ENCODE measurements at places on chromosomes 11 and 22.

- DNase-seq: no peak
Measured at GRCh38 chr22:35554297-35554845, 13.7 kb downstream of the RASD2 start.

GRCh38 chr22:27983361-27983791 is 64.3 kb upstream of the PITPNB start:
- no peak for DNase-seq

- no peak for DNase-seq
Measured at GRCh38 chr11:2374456-2375201, 2.5 kb upstream of the CD81 start.

DNA sequence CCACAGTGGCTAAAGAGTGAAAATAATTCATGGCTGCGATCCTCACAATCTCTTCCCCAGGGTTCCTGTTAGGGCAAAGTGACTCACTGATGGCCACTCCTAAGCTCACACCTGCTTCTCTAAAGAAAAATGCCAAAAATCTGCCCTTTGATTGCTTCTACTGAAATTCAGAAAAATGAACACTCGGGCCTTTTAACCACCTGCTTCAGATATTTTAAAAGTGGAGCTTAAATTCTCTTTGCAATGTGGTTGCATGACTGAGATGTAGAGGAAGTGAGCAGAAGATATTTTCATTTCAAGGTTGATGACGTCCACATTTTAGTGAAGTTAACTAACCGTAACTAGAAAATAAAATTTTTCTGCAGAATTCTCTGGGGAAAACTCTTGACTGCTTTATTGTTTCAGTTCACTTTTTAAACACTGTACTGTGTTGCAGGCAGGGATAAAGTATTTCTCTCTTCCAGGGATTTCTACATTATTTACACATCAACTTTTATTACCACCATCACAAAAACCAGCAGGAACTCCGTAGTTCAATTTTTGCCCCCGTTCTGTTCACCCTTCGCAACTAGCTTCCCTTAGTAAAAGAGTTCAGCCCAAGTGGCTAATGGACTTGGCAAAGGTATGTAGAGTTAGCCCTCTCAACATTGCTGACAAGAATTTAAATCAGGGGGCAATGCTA is 8.5 kb downstream of the RAB30 start:
- no peak for DNase-seq

GRCh38 chr11:12206529-12206928 is 96.1 kb downstream of the MICAL2 start:
- DNase-seq: no peak

DNA sequence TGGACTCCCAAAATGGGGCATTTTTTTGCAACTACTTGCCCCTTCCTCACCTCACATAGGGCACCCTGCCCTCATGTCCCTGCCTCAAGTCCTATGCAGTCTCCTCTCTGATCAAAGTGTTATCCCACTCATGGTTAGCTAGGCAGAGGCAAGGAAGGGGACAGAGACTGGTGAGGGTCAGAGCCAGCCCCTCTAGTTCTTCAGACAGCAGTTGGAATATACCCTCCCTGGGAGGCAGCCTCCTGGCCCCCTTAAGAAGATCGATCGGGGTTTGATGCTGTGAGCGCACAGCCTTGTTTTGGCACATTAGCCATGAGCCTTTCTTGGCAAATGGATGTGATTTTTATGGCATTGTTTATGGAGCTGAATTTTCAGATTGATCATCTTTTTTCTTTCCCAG is 436.9 kb downstream of the BUD13 start:
- DNase-seq: no peak

- DNase-seq: no peak
Measured at GRCh38 chr11:62147545-62147944, 23.7 kb downstream of the INCENP start.

DNA sequence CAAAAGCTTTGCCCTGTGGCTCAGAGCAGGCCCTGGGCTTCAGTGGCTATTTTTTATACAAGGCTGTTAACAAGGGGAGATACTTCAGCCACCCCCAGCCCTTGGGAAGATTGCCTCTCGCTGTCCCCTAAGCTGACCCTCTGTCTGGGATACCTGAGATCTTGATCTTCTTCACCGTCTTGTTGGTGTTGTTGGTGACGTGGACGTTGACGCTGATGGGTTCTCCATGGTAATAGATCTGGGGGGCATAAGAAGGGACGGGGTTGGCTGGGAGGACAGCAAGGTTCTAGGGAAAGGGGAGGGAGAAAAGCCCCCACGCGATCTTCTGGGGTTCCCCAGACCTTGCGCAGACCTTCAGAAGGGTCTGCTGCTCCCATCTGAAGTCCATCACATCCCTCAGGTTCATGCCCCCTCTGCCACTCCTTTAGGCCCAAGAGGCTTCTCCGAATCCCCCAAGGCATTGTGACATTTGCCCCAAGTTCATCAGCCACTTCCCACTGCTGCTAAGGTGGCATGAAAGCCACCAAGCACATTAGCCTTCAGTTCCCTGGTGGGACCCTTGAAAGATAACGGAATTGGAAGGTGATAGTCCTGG is 36.7 kb downstream of the TPBGL start:
- DNase-seq: no peak

- DNase-seq: no peak
Measured at GRCh38 chr11:95086836-95087570, 2.6 kb upstream of the ENDOD1 start.

- no peak for DNase-seq
Measured at GRCh38 chr22:43888740-43889139, 3.1 kb downstream of the PNPLA5 start.

DNA sequence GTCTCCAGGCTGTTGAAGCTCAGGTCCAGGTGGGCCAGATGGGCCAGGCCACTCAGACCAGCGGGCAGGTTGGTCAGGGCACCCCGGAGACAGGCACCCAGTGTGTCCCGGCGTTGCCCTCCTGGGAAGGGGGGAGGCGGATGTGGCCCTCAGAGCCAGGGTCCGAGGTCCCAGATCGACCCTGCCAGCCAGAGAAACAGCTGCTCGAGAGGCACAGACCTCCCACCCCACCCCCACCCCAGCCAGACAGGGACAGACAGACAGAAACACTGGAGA is 1.6 kb downstream of the PIDD1 start:
- no peak for DNase-seq

- peak; percentile 52 for DNase-seq
Measured at GRCh38 chr11:122803306-122803705, 35.0 kb upstream of the CRTAM start.

DNA sequence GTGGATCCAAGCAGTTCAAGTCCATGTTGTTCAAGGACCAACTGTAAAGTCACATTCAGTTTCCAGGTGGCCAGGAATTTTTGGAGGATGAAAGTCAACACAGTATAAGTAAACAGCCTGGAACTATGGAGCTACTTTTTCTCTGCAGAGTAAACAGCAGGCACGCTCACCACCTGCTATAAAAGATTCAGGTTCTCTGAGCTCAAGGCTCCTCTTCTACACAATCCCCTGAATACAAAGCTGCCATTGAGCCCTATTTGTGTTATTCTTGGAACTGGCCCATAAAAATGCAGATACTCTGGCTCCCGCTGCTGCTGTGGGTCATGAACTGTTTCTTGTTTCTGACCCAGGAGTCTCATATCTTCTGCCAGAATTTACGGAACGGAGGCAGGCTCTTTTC is 56.9 kb upstream of the PRR5 start:
- no peak for DNase-seq

DNA sequence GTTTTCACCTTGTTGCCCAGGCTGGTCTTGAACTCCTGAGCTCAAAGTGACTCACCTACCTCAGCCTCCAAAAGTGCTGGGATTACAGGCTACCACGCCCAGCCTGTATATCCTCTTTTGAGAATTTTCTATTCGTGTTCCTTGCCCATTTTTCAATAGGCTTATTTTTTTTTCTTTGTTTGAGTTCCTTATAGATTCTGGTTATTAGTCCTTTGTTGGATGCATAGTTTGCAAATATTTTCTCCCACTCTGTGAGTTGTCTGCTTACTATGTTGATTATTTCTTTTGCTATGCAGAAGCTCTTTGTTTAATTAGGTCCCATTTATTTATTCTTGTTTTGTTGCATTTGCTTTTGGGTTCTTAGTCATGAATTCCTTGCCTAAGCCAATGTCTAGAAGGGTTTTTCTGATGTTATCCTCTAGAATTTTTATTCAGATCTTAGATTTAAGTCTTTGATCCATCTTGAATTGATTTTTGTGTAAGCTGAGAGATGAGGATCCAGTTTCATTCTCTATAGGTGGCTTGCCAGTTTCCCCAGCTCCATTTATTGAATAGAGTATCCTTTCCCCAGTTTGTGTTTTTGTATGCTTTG is 17.7 kb upstream of the ZBED5 start:
- DNase-seq: no peak

- DNase-seq: no peak
Measured at GRCh38 chr11:125270711-125271110, 106.2 kb downstream of the PKNOX2 start.

DNA sequence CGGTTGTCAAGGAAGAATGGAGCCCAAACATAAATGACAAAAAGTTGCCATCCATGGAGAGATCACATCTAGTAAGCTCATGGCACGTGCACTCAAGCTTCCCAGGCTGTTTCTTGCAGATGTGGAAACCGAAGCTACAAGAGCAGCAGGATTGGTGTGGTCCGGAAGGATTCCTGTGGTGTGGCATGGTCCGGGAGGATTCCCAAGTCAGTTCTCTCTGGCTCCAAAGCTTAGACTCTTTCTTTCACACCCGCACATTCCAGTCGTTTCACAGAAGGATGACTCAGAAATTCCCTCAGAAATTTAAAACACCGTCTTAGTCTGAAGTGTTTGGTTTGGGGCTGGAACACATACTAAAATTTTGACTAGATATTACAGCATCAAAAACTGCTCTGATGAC is 78.0 kb upstream of the DRD2 start:
- peak; percentile 77 for DNase-seq

GRCh38 chr22:25853078-25853477 is 111.1 kb downstream of the MYO18B start:
- DNase-seq: no peak

DNA sequence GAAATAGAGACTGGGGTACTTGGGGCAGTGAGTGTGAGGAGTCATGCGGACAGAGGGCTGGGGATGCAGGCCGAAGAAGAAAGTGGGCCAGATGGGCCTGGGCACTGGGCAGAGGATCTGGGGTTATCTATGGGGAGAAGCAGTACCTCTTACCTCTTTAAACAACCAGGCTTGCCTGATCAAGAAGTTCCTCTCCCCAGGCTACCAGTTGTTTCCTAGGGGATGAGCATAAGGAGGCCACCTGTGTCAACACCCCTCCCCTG is 98.4 kb upstream of the PITPNB start:
- DNase-seq: no peak

DNA sequence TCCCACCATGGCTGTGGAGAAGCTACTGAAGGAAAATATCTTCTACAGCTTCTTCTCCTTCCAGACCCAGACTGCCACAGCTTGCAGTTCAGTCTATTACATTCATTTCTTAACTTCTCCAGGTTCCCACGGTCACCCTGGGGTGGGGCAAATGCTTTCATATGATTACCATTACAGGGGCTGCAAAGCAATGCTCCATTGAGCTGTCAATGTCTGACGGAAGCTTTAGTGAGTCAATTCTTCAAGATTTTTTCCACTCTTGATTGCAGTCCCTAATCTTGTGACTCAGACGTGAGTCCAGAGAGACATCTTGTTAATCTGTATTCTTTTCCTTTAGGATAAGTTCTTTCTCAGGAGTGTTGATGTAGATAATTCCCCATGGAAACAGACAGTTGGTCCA is 233.4 kb upstream of the DDI1 start:
- no peak for DNase-seq

DNA sequence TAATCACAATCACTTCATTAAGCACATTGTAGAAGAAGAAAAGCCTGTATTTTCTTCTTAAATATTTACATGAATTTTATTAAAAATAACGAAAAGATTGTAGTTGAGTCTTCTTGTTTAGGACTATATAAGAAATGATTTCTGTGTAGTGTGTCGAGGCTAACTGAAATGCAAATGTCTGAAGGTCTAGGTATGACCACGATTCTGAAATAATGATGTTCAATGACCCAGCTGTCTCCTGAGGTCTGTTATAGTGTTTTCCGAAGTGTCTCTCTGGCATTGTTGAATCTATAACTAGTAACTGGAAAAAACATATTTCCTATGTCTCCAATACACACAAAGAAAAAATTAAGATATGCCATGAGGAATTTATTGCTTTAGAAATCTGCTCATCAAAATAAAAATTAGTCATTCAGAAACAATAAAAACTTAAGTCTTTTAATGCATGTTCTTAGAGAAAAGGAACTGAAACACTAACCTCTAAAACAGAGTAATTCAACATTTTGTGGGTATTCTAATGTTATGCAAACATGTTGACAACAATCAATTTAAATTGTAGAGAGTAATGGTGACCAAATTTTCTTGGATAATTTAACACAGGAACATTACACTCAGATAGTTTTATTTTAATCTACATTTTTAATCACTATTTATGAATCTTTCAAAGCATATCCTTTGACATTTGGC is 55.0 kb downstream of the CASP12 start:
- DNase-seq: no peak

- DNase-seq: no peak
Measured at GRCh38 chr11:8829556-8829955, 81.4 kb upstream of the AKIP1 start.

GRCh38 chr11:75475767-75476650 is 43.0 kb upstream of the KLHL35 start:
- no peak for DNase-seq

- no peak for DNase-seq
Measured at GRCh38 chr22:19962909-19963806, 21.5 kb upstream of the TXNRD2 start.

DNA sequence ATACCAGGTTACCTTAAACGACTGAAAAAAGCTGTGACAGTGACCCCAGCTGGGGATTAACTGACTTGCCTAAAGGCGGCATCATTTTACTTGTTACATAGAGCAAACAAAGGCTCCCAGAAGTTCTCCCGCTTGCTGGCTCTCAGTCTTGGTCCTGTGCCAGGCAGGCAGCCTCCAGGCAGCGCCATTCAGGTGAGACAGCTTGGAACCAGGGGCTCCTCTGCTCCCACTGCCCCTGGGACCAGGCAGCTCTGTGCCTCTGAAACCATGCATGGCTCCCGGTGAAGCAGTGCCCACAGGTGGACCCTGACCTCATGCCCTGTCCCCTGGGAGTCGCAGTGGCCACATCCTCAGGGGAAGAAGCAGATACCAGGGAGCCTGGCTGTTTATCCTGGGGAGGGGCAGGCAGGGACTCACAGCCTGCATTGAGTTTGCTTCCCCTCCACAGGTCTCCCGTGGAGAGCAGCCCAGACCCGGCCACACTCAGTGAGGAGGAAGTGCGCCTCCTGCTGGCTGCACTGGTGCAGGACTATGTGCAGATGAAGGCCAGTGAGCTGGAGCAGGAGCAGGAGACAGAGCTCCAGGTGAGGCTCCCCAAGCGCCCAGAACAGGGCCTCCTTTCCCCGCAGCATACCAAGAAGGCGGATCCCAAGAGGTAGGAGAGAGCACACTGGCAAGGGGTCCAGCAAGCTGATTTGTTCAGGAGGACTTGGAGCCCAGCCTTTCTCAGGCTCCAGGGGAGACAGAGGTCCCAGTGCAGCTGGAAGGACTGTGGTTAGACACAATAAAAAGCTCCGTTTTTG is 15.6 kb upstream of the CYP2R1 start:
- no peak for DNase-seq

- DNase-seq: no peak
Measured at GRCh38 chr11:44139565-44140330, 44.3 kb downstream of the EXT2 start.

DNA sequence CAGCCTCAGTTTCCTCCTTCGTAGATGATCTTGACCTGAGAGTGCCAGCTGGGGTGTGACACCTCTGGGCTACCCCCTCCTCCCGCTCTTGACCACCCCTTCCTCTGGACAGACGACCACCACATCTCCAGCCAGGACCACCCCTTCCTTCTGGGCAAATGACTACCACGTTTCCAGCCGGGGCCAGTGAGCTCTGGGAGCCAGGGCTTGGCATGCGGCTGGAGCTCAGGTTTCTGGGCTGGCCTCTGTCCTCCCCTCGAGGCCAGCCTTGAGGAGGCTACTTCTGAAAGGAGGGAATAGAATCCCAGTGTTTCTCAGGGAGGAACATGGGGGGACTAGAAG is 120.9 kb downstream of the KCNQ1OT1 start:
- no peak for DNase-seq

All from AG09319 (cell line).